ENCODE measurements at places on chromosomes 7 and 10.

DNA sequence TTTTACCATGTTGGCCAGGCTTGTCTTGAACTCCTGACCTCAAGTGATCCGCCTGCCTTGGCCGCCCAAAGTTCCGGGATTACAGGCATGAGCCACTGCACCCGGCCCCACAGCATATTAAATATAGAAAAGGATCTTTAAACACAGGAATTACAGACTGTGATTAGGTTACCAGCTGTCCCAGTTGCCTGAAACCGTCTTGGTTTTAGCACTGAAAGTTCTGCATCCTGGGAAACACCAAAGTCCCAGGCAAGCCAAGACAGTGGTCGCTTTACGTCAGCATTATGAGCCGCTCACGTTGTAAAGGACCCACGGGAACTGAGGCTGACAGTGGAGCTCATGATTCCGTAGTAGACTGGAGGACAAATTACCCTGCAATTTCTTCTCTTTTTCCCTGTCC, 69.0 kb upstream of the FAM180A start:
- DNase-seq = no peak

DNA sequence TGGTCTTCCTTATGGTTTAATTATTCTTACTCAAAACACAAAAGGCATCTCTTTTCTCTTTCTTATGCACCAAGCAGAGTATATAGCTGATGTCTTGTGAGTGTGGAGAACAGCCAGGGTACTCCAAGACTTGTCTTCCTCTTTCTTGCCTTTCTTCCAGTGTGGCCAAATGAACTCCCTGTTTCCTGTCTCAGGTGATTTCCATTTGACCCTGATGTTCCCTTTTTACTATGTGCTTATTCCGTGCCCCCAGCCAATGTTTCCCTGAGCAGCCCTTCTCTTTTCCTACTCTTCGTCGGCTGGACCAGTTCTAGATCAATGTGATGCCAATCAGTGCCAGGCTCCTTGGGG, 12.6 kb downstream of the OR9A4 start:
- DNase-seq = no peak

GRCh38 chr10:79028451-79029010, 40.2 kb upstream of the ZMIZ1 start:
- DNase-seq = no peak

DNA sequence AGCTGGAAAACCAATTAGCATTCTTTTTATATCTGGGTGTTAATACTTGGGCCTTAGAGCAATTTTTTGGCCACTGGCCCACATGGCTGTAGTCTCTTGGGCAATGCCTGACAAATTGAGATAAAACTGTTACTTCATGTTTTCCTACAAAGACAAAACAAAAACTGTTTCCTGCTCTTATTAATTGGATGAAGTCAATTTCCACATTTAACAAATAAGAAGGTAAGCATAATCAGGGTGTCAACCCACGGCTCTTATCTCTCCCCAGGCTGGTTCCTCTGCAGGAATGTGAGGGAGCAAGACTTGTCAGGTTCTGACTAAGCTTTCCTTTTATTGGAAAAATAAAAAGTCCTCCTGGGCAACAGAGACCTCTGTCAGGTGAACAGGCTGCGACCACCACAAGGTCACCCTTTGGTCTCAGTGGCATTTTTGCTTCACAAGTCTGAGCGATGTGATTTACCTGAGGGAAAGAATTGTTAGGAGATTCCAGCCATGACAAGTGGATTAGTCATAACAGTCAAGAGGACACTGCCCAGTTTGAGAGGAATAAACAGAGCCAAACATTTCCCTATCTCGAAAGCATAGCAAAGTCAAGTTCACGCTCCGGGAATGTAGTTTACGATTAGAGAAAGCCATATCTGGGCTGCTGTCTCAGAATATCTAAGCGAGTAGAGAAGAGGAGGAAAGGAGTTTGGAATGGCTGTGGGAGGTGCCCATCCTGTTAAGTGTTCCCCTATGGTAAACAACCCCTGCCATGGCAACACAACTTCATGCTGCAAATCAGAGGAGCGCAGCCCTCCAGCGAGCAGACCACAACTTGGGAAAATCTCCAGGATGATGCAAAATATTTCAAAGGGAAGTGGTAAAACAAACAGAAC, 144.4 kb downstream of the TES start:
- peak; percentile 90 for DNase-seq

DNA sequence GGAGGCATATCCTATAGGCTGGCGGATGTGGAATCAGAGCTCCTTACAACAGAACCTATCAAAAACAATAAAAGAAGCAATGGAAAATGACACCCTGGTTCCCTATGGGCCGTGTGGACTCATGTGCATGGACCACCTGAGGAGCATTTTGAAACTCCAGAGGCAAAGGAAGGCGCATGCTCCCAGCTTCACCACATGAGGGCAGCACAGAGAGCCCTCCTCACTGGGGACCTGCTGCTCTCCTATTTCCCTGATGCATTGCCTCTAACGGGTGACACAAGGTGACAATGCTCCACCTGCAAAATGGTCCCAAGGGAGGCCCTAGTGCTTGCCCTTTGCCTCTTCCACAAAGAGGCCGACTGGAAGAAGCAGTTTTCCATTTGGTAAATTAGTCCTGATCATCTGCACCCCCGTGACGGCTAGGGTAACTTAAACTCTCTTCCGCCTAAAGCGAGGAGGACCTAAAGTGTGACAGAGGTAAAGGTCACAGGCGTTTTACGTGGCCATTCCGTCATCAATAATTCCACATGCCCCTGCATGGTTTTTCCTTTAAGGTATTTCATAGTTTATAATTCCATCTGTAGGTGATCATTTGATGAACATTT, 67.7 kb downstream of the GPAM start:
- DNase-seq = peak; percentile 83

DNA sequence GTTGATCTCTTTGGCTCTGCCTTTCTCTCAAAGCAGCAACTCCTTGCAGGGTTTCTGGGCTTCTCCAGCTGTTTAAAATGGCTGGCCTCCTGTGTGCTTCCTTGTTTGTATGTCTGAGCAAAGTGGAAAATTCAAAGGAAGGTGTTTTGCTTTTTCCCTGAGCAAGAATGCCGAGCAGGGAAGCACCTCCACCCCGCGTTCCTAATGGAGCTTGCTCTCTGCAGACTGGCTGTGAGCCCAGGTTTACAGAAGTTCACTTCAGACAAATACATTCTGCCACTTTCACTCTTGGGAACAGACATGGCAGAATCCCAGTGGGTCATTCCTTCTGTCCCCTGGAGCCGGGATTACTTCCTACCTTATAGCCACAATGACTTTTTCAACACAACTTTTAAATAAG, 181.8 kb upstream of the AGK start:
- DNase-seq = no peak

- DNase-seq = no peak
Measured at GRCh38 chr7:140683657-140684056, 10.9 kb downstream of the ADCK2 start.

GRCh38 chr7:94530109-94530508, 20.5 kb downstream of the CASD1 start:
- no peak for DNase-seq

DNA sequence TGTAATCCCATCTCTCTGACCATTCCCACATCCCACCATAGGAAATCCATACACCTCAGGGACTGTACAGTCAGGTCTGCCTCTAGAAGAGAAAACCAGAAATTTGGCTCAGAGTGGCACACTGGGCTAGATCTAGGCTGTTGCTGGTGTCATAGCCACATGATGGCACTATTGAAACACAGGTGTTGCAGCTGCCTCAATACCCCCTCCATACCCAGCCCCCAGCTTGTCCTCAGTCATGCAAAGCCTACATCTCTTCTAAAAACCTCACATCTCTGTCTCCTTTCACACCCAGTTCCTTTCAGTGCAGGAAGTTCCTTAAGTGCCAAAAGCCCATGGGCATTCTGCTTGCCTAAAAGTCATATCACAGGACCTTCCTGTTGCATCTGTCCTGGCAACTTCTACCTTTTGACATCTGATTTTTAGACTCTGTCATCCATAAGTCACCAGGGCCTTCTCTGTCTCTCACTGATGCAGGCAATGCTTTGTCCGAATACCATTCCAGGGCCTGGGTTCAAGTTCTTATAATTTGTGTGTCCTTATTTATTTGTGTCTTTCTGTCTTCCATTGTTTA, 27.0 kb upstream of the HIBADH start:
- DNase-seq = peak; percentile 47

DNA sequence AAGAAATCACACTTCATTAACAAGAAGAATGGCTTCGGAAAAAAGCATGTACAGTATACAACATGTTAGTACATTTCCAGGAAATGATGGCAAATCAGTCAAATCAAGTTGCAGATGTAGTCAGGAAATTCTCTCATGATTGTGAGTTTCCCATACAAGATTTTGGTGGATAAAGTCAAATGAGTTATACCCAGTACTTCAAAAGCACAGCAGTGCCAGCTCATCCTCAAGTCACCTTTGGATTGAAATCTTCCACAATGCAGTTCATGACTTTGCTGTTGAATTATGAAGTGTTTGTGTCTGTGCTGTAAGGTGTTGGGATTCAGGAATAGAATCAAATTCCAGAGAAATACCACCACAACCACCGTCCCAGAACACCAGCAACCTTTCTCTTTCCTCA, 301.3 kb upstream of the BMPER start:
- no peak for DNase-seq

DNA sequence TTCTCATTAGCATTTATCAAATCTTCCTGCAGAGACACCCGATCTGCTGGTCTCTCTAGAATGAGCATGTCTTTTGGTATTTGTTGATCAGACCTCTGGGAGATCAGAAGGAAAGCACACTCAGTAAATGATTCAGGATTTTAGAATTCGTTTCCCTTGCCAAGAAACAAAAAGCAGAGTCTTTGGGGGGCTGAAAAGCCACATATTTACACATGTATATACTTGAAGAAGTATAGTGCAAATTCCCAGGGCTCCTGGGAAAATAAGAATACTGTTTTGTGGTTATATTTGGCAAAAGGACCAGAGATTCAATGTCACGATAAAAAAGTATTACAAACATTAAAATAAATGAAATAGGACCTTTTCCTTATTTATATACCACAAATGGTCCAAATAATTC, 100.2 kb downstream of the AGMO start:
- peak; percentile 58 for DNase-seq

- no peak for DNase-seq
Measured at GRCh38 chr10:114346176-114347031, 57.9 kb downstream of the AFAP1L2 start.

DNA sequence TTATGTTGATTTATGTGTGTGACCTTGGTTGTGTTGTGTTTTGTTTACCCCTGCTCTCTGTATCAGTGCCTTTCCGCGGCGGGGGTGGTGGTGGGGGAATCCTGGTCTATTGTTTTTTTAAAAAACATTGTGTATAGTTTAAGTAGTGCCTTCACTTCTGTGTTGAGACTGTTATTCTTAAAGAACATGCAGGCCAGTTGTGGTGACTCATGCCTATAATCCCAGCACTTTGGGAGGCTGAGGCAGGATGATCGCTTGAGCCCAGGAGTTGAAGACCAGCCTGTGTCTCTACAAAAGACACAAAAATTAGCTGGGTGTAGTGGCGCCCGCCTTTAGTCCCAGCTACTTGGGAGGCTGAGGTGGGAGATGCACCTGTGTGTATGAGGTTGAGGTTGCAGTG, 429.0 kb upstream of the LRGUK start:
- no peak for DNase-seq

DNA sequence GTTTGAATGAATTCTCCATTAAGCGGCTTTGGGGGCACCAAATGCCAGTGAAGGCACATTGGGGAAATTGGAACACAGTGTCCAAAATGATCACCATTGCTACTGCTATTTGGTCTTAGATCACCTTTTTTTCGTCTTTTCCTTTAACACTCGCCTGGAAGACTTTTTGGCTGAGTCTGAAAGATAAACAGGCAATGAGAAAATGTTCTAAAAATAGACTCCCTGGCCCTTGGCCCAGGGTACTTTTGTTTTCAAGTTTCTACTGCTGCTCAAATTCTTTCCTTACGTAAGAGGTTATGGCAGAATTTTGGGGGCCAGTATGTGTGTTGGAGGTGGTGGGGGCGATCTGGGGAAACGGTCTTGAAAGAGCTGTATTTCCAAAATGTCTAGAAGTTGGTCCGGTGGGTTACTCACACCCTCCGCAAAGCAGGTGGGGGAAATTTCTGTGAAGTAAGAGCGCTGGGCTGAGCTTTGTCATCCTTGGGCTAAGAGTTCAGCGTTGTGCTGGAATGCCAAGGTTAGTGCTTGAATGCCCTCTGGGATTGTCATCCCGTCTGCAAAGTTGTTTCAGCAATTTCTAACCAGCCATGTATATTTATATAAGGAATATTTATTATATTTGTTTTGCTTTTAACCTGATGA, 1.3 kb upstream of the ITPRIP start:
- DNase-seq = peak; percentile 60

GRCh38 chr10:7982727-7983126, 71.8 kb upstream of the GATA3 start:
- DNase-seq = no peak

- DNase-seq = no peak
Measured at GRCh38 chr7:13217768-13218167, 530.3 kb downstream of the ARL4A start.

GRCh38 chr7:48321319-48322010, 150.2 kb downstream of the ABCA13 start:
- DNase-seq = no peak

DNA sequence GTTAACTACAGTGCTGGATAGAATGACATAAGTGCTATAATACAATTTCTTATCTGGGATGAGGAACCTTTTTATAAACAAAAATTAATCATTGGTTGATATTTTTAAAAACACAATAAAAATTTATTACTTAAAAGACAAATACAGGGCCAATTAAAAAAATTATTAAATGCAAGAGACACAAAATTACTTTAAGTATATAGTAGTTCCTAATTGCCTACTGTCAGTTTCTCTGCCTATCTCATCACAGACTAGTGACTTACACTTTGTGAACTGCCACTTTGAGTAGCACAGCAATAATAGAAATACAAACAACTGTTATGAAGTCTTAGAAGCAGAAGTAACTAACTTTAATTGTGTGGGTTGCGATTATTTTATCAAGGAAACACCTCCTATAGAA, 8.4 kb downstream of the TES start:
- DNase-seq = no peak

DNA sequence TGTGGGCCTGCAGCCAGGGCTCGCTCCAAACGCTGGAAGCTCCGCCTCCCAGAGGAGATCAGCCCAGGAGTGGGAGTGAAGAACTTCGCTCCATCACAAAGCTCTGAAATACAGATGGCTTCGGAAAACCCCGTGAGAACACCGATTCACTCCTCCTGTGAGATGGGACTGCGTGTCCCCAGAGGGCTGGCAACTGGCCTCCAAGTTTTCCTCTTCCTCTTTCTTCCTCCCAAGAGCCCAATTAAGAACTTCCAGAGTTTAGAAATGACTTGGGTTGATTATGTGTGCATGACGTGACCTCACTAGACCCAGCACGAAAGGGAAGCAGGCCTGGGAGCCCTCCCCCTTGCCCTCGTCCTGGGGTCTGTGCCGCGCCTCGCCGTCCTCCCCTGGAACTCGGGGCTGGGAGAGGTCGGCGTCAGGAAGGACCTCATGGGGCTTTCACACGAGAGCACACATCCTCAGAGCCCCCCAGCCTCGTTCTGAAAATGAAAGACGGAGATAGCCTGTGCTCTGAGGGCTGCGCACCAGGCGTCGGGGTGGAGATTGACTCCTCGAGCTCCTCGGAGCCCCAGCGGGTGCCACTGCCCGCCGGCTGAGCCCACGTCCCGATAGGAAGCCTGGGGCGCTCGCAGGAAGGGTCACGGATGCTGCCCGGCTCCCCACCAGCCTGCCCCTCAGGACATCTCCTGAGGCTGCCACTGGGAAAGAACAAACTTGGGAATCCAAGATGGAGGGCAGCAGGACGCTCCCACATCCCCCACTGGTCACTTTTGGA, 37.8 kb downstream of the PTPRN2 start:
- peak; percentile 52 for DNase-seq

Measured in AG20443 (cell line).